ENCODE measurements at places on chromosomes 5 and 9.

DNA sequence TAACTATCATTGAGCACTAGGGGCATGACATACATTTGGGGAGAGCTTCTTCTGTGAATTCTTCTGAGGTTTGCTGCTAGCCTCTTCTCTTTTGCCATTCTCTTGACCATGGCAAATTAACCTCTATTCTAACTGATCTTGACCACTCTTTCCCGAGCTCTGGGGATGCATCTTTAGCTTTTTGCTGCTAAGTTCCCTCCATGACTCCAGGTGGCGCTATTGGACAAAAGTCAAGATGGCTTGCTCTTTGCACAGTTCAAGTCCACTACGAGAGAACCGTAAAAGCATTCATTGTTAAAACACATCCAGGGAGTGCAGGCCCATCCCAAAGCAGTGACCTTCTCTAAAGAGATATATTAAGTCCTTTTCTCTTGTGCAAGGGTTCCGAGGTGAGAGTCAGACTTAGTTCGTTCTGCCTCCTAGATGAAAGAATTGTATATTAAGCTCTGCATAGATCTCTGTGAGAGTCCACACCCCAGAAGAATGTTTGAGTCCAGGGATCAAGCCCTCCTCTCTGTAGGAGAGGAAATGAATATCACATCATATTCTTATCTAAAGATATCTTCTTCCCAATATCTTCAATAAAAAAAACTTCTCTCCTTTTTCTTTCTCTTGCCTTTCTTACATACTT is 1152.9 kb upstream of the CDH6 start:
- no peak for DNase-seq

GRCh38 chr9:130699047-130699446 is 5.5 kb downstream of the EXOSC2 start:
- no peak for DNase-seq

- DNase-seq = peak; percentile 84
These were observed at the start of gene AK8 for GRCh38 chr9:132877824-132878694. Gene AK8 (minus strand): TSS chr9:132878284. CDS start chr9:132878255, 29 bp downstream.

DNA sequence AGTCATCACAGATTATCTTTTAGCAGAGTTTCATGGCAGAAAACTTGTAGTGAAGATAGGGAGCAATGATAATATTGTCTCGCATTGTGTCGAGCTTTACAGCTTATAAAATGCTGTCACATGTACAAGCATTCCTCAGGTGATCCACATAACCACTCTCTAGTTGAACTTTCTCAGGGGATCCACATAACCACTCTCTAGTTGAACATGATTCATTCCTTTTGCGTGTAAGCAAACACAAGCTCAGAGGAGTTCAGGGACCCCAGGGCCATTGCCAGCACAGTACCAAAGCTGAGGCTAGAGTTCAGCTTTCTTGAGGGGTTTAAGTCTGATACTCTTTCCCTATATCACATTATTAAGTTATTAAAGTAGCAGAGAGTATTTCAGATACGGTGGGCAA is 86.7 kb downstream of the CDH6 start:
- DNase-seq = no peak

DNA sequence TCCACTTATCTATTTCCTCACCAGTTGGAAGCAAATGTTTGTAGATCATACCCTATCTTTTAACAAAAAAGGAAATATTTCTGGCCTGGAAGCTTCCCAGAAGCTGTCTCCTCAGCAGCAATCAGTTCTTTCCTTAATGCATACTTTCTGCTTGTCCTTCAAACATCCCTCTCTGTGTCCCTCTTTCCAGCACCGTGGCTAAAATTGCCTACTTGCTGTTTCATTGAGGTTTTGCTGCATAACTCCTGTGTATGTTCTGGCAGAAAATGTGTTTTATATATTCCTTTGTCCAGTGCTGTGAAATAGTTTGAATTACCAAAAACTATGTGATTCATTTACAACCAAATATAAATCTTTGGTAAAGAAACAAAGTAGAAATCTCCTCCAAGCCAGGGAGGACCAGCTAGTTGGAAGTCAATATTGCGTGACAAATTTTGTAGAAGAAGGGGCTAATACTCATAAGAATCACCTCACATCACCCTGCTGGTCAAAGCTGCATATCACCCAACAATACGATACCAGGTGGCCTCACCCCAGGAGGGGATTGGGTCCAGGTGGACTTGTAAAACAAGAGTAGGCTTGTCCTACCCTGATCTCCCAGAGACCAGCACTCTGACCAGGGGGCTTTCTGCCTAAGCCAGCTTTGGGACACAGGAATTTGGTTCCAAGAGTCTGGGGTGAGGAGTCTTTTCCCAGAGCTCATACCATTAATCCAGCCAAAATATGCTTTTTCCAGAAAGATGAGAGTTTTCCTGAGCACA is 198.4 kb upstream of the SNX2 start:
- DNase-seq = no peak

DNA sequence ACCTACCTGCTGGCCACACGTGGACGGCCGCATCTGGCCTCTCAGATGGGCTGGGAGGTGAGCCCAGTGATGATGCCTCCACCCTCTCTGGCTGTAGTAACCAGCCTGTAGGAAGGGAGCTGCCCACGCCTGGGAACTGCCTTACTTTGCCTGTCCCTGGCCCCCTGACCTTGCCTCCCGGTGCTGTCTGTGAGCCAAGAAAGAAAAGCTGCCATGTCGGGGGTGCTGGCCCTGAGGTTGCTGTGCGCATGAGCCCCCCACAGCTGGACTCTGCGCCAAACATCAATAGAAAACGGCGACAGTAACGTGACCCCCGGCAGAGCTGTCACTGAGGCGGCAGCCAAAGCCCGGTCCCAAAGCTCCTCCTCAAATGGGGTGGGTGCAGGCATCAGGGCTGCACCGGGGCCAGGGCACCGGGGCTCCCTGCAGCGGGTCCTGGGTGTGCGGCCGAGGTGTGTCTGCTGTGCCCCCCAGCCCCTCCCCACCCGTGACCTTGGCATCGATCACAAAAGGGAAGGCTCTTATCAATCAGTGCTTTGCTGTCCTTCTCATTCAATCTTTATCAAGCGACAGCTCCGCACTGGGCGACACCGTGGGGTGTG is 15.3 kb upstream of the SLC9A3 start:
- peak; percentile 36 for DNase-seq

DNA sequence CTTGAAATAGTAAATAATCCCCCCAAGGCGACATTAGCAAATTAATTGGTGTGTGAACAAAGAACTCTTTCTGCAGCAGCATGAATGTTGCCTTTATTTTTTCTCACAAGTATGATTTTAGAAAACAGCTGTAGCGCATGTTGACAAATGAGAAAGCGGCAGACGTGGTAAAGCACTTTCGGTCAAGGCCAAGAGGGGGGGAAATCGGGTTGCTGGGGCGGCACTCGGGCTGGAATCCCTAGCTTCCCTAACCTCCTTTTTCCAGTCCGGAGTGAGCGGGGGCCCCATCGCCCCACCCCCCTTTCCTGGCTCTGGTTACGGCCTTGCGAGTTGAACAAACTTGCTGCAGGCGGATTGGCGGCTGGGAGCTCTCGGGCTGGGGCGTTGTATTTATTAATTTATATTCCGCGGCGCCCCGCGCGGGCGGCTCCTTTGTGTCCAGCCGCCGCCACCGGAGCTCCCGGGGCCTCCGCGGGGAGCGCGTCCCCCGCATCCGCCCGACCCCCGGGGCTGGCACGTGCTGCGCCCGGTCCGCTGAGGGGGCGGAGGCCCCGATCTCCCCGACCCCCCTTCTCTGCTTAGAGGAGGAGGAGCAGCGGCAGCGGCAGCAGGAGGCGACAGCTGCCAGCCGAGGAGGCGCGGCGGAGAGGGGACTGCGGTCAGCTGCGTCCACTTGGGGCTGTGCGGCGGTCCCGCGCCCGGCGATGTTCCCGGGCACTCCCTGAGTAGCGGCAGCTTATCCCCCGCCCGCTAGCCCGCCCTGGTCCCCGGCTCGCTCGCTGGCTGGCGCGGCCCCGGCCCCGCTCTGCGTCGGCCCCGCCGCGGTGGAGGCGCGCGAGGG is at the start of gene RHOBTB3:
RHOBTB3 (plus strand) TSS at position 607 of the 841 bp plus-strand sequence. CDS start 347 bp downstream, outside the sequence.
- DNase-seq = peak; percentile 95

DNA sequence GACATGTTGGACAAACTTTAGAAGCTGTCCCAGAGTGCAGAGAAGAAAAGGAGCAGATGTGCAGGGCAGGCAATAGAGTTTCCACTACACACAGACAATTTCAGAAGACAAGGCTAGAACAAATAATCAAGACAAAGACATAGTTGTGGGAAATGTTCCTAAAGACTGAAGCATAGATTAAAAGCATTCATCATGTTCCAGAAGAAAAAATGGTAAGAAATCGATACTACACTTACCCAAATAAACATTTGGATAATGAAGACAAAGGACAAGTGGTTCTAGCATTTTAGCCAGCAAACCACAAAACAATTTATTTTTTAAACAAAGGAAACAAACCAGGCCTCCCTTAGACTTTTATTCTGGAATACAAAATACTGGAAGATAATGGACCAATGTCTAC is 97.9 kb downstream of the FSTL4 start:
- DNase-seq = no peak

GRCh38 chr5:77987988-77988387 is 211.8 kb upstream of the TBCA start:
- no peak for DNase-seq

Measured in Right ventricle myocardium superior (tissue), 1 donor.